ENCODE measurements at places on chromosomes 5 and 9. TPM values are rescaled to one million over a fixed set of nuclear protein-coding genes. Genes with fewer than 3 reads are reported as not detected.

DNA sequence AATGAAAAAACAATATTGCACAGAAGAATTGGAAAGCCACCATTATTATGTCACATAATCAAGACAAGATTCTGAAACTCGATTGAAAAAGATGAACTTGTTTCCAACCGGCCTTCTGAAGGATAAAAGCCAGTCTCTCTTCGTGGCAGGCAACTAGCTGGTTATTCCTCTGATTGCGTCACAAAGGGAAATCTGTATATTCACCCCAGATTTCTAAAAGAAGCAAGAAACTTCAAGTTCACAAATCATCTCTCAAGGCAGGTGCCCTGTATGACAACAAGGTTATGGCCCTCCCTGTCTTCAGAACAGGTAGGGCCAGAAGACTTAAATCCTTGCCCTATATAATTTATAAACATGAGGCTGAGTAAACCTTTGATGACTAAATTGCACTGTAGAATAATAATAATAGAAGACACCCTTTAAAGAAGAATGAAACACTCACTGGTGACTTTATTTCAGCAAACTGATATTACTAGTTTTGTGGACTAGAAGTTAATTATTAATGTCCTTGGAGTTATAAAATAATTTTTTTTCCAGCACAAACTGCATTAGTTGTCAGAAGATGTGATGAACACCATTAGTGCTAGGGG is 2.9 kb upstream of the KLF4 start:
- DNase-seq: no peak

GRCh38 chr9:121207371-121207940 is 5.8 kb upstream of the RAB14 start:
- DNase-seq: no peak

FOXD4 gene
- 0.36 TPM for polyA plus RNA-seq

GRCh38 chr9:111959468-111960359 is 63.1 kb downstream of the UGCG start:
- no peak for DNase-seq

ALDH1A1 gene
- 277 TPM for polyA plus RNA-seq

GRCh38 chr5:164578911-164579310 is 1073.5 kb downstream of the MAT2B start:
- DNase-seq: no peak

SLC6A19 gene
- polyA plus RNA-seq: 42.2 TPM

DNA sequence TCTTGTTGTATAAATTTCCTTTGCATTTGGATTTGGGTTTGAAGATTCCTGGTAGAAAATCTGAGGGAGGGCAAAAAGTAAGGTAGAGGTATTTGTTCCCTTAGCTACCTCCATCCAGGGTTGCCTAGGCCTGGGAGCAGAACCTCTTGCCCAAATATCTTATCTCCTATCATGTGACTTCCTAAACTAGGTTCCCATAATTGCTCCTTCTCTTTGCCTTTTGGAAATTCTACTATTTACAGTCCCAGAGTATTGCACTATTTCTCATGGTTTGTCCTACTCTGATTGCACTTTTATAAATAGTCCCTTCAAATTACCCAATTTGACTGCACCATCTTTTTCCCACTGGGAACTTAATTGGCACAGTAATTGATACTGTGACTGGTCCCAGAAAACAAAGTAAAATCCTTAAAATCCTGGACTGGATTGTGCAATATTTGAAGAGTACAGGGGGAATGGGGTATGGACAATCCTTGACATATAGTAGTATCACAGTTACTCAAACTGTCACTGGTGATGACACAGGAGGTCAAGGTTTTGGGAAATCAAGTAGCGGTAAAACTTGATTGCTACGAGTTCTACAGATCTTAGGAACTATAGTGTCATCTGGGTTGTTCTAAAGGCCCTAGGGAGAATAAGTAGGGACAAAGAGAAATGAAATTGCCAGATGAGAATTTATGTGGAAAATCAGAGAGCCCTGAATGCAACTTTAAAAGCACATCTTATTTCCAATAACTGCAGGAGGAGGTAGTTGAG is 31.5 kb upstream of the TMED7 start:
- no peak for DNase-seq

NR2F1 gene
- 195 TPM for polyA plus RNA-seq

GRCh38 chr9:98625728-98626127 is 83.0 kb downstream of the GABBR2 start:
- DNase-seq: no peak

GRCh38 chr9:78212868-78213267 is 23.0 kb upstream of the CEP78 start:
- no peak for DNase-seq

- DNase-seq: no peak
These were observed 408.4 kb upstream of the NMUR2 start for GRCh38 chr5:152813526-152813925.

- DNase-seq: no peak
These were observed 23.3 kb downstream of the UGCG start for GRCh38 chr9:111919875-111920274.

GRCh38 chr5:95858023-95858461 is 35.5 kb upstream of the GLRX start:
- DNase-seq: no peak

DNA sequence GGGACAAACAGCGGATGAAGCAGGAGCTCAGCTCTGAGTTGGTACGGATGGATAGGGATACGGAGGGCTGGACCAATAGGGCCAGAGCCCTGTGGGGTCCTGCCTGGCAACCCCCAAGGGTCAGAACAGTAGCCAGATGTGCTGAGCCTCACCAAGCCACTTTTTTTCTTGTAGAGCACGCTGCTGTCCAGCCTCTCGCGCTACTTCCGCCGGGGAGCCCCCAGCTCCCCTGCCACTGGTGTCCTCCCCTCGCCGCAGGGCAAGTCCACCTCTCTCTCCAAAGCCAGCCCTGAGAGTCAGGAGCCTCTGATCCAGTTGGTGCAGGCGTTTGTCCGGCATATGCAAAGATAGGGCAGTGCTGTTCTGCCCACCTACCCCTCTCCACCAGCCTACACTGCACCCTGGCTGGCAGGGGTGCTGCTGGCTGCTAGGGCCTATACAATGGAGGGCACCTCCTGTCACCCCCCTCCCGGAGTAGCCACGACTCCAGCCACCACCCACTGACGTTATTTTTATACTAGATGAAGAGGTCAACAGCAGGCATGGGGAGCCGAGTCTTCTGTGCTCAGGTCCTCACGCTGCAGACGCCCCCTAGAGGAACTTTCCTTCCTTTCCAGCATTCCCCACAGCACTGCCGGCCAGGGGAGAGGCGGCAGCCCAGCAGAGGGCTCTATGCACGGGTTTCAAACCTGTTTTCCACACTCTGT is 21.6 kb downstream of the SH3GLB2 start:
- no peak for DNase-seq

FOXD4L5 gene
- 0.07 TPM for polyA plus RNA-seq

- DNase-seq: no peak
These were observed 324.5 kb upstream of the WWC1 start for GRCh38 chr5:167966979-167967378.

GRCh38 chr5:56313004-56313531 is 79.9 kb upstream of the ANKRD55 start:
- DNase-seq: no peak

- no peak for DNase-seq
These were observed 36.8 kb downstream of the SAXO1 start for GRCh38 chr9:18996211-18996610.

- DNase-seq: no peak
These were observed 96.4 kb upstream of the NTRK2 start for GRCh38 chr9:84573083-84573482.

MARCOL gene
- not detected for polyA plus RNA-seq

GRCh38 chr9:98207606-98208005 is 15.2 kb upstream of the CORO2A start:
- DNase-seq: no peak

F2RL1 gene
- 42.7 TPM for polyA plus RNA-seq

DNA sequence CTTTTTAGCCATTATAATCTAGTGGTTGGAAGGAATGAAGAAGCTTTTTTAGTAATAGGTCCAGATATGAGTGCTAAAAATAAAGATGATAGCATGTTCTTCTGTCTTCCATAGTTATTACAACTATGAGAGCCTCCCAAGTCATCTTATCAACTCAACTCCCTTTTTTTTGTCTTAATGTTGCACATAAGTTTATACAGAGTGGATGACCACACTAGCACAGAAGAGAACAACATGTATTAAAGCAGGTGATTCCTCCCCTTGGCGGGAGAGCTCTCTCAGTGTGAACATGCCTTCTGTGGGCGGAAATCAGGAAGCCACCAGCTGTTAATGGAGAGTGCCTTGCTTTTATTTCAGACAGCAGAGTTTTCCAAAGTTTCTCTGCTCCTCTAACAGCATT is 40.1 kb upstream of the STX17 start:
- no peak for DNase-seq

QRFP gene
- polyA plus RNA-seq: 0.27 TPM

GRCh38 chr5:135458356-135458755 is 6.2 kb upstream of the TIFAB start:
- no peak for DNase-seq

All from right renal pelvis (tissue), 4 donors.